Myometrial cell (primary cell): ENCODE measurements at places on chromosomes 5 and 9. TPM values are rescaled to one million over a fixed set of nuclear protein-coding genes. Genes with fewer than 3 reads are reported as not detected.

GDA gene
- 0.18 TPM in 1 of 2 replicates, not detected in the other for total RNA-seq

PAPPA gene
- 5.5 and 7.3 TPM in 2 replicates for total RNA-seq

NEURL1B gene
- total RNA-seq: 5.3 and 5.5 TPM in 2 replicates

GNG10 gene
- total RNA-seq: 115 and 125 TPM in 2 replicates

SPATA31D3 gene
- total RNA-seq: not detected in 2 replicates

ACSL6 gene
- under 0.01 TPM in 1 of 2 replicates, not detected in the other for total RNA-seq

SPINK13 gene
- not detected in 2 replicates for total RNA-seq

SLC36A2 gene
- total RNA-seq: not detected in 2 replicates

PCDHGB4 gene
- 3.9 and 4.6 TPM in 2 replicates for total RNA-seq

DDX4 gene
- total RNA-seq: not detected in 2 replicates

CERCAM gene
- total RNA-seq: 177 and 187 TPM in 2 replicates

TMEM174 gene
- not detected in 2 replicates for total RNA-seq

INSL4 gene
- total RNA-seq: not detected in 2 replicates

SLC46A2 gene
- not detected in 2 replicates for total RNA-seq

RASGRF2 gene
- 2.9 and 5.1 TPM in 2 replicates for total RNA-seq

IFNK gene
- total RNA-seq: not detected in 2 replicates

WHRN gene
- total RNA-seq: 0.29 and 0.35 TPM in 2 replicates

ADAMTSL1 gene
- 55.4 and 85.4 TPM in 2 replicates for total RNA-seq

ANKRD55 gene
- total RNA-seq: not detected in 2 replicates

TTC33 gene
- 8.6 and 11.0 TPM in 2 replicates for total RNA-seq

DNAJC18 gene
- total RNA-seq: 3.5 and 11.7 TPM in 2 replicates

AMACR gene
- 12.6 and 19.0 TPM in 2 replicates for total RNA-seq

ALDH1A1 gene
- total RNA-seq: 679 and 736 TPM in 2 replicates

ZNF189 gene
- 8.9 and 10.5 TPM in 2 replicates for total RNA-seq

TRPM6 gene
- total RNA-seq: under 0.01 TPM in 1 of 2 replicates, not detected in the other

PCDHGA3 gene
- total RNA-seq: 0.18 TPM in 1 of 2 replicates, not detected in the other

HEXB gene
- total RNA-seq: 195 and 223 TPM in 2 replicates

TBCA gene
- 165 and 166 TPM in 2 replicates for total RNA-seq

FEM1C gene
- total RNA-seq: 10.7 and 11.5 TPM in 2 replicates

EQTN gene
- total RNA-seq: not detected in 2 replicates
